T-helper 9 cell (primary cell): ENCODE measurements at places on chromosomes 6 and 20.

DNA sequence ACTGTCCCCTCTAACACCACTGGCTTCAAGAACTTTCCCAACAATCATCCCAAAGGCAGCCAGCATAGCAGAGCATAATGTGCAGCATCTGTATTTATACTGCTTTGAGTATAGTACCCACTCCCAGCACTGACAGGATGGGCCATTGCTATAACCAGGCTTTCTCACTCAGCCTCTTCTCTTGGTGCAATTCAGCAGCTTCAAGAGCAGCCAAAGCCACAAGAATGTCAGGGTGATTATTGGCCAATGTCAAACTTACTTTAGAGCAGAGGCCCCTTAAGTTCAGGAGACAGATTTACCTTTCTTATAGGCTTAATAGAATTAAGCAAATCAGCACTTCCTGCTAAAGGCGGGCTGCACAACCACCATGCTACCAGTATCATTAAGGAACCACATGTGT, 232.4 kb upstream of the RSPO3 start:
- no peak for DNase-seq

DNA sequence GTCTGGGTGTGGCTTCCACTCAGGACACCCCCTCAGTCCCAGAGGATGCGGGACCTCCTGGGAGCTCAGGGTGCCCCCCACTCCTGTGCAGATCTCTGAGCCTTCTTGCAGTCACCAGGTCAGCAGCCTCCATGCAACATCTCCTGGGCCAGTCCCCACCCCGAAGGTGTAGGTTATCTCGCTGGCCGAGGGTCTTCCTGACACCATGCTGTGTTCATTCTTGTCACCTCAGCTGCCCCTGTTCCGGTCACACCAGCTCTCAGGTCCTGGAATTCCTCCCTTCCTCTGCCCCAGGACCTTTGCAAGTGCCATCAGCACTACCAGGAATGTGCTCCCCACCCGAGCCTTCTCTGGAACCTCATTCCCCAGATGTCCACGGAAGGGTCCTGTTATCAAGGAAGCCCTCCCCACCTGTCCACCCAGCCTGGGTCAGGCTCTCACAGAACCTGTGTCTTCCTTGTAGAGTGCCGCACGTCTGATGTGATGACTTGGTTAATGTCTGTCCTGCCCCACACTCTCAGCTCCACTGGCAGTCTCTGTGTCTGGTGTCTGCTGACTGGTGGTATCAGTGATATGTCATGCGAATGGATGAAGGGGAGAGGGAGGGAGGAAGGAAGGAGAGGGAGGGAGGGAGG, 329.6 kb downstream of the TAF4 start:
- DNase-seq, result no peak

DNA sequence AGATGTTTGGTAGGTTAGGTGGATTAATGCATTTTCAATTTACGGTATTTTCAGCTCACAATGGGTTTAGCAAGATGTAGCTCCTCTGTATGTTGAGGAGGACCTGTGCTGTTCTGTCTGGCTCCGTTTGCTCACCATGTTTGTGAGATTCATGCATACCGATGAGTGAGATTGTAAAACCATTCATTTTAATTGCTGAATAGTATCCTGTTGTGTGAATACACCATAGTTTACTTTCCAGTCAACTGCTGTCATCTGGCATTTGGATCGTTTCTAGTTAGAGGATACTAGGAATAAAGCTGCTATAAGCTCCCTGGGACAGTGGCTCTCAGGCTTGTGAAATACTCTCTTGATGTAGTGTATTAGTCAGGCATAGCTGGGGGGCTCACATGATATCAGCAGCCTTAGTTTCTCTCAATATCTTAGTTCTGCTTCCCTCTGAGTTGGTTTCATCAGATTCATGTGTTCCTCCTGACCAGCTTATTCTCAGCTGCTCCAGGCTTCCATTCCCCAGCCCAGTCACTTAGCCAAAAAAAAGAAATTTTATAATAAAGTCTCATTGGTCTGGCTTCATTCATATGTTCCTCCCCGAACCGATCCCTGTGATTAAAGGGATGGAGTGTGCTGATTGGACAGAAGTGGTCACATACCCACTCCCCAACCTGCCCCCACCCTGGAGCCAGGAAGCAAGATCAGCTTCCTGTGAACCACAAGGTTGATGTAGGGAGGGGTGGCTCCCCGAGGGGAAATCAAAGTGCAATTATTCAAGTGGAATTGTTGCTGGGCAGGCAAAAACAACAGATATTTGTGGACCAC, 10.9 kb upstream of the B4GALT5 start:
- DNase-seq, result no peak

DNA sequence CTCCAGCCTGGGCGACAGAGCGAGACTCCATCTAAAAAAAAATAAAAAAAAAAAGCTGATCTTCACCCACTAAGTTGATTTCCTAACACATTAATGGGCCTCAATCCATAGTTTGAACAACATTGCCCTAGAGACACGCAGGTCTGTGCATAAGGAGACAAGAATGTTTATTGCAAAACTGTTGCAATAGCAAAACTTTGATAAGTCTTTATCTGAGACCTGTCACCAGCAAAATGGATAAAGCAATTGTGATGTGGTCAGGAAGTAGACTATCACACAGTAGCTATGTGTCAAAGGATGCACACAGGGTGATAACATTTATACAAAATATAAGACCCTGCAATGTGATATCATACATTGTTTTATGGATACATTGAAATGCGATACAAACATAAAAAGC, 4.2 kb upstream of the ITPR3 start:
- no peak for DNase-seq

DNA sequence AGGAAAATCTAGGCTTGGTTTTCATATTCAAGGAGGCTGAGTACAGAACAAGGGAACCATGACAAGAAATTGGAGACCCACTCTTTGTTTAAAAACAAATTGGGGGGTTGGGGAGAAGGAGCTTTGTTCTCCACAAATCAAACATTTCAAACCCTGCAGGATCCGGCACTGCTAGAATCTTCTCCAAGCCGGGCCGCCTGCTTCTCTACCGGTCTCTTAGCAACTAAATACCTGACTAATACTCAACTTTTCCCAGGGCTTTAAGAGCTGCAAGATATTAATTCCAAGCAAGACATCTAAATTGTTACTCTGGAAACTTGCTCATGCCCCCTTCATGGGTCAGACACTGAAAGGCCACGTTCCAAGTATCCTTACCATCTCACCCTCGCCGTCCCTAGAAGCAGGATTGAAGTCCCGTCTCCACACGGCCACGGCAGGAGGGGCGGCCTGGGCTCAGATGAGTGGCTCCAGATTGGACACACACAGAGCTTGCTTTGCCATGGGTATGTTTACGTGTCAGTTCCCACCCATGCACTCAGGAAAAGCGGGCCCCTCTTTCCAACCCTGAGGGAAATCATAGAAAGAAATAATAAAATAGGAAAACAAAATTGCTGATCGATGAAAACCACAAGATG, 126.4 kb upstream of the CDH4 start:
- DNase-seq, result no peak

GRCh38 chr6:45613656-45614055, 235.9 kb upstream of the SUPT3H start:
- DNase-seq, result no peak

GRCh38 chr6:64301307-64302236, 666.0 kb downstream of the PHF3 start:
- DNase-seq, result no peak

GRCh38 chr6:11732036-11732631, 46.5 kb downstream of the ADTRP start:
- DNase-seq, result no peak

GRCh38 chr20:33097001-33097400, 17.6 kb downstream of the BPIFB4 start:
- DNase-seq, result no peak

DNA sequence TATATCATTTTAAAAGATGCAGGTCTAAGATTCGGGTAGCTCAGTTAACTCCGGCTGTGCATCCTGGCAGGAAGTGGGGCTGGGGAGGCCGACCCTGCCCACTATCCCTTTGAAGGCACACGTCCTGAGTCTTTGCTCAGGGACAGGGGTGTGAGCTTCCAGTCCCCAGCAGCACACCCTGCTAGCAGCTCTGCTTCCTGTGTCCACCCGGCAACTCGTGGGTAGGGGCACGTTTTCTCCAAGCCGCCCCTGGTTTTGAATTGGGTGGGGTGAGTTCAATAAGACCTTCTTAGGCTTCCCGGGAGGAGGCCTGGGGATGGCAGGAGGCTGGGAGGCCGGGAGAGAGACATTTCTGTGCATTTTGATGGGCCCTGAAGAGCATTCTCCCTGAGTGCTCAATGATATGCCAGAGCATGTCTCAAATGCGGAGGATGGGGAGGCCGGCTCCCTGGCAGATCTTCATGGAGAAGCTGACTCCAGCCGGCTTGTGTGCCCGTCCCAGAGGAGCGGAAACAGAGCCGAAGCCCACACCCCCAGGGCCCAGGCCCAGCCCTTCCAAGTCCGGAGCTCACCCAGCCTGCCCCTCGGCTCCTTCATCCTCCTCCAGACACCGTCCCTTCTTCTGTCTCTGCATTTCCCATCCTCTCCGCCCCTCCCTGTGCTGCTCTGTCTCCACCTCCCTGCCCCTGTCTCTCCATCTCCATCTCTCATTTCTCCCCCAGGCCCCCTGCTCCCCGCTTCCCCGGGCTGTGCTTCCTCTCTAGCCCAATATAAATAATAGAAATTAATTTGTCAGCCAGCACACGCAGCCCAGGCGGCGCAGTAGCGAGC, 36.3 kb upstream of the ZFAND3 start:
- no peak for DNase-seq

DNA sequence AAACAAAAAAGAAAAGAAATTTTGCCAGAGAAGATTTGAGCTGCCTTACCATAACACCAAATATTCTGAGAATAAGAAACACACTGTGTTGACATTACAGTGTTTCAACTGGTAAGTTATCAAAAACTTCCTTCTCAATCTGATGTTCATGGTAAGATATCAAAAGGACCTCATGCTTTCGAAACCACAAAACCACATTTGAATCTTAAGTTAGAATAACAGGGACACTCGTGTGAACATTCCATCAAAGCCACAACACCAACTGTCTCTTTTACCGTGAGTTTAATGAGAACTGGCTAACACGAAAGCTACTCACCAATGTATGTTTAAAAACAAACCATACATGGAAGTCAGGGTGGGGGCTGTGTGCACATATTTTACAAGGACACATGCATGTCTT, 73.0 kb upstream of the OPRM1 start:
- no peak for DNase-seq

- no peak for DNase-seq
Measured at GRCh38 chr6:45432977-45433376, 55.2 kb upstream of the SUPT3H start.

DNA sequence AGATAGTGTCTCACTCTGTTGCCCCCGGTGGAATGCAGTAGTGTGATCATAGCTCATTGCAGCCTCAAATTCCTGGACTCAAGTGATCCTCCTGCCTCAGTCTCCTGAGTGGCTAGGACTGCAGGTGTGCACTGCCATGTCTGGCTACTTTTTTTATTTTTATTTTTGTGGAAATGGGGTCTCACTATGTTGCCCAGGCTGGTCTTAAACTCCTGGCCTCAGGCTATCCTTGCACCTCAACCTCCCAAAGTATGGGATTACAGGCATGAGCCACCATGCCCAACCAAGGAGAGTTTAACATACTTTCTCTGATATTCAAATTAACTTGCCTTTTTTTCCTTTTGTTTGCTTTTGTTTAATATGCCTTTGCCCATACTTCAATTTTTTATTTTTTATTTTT, 10.4 kb upstream of the ACTR5 start:
- no peak for DNase-seq

DNA sequence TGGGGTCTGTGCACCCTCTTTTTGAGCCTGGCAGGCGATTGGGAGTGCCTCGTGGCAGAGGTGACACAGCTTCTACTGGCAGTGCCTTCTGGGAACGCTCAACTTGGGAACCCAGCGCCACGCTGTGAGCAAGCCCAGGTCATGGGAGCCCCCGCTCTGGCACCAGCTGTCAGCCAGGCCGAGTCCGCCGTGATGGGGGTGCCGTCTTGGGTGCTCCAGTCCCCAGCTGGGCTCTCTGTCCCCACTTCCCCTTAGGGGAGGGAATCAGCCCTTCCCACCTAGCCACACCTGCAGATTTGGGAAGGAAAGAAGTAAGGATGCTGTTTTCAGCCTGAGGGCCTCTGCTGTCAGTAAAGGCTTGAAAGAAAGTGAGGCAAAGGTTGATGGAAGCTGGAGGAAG, 31.0 kb upstream of the NTSR1 start:
- DNase-seq, result no peak

- no peak for DNase-seq
Measured at GRCh38 chr6:12160326-12160725, 129.8 kb upstream of the EDN1 start.

- DNase-seq, result no peak
Measured at GRCh38 chr20:10356628-10357027, 77.4 kb downstream of the MKKS start.

DNA sequence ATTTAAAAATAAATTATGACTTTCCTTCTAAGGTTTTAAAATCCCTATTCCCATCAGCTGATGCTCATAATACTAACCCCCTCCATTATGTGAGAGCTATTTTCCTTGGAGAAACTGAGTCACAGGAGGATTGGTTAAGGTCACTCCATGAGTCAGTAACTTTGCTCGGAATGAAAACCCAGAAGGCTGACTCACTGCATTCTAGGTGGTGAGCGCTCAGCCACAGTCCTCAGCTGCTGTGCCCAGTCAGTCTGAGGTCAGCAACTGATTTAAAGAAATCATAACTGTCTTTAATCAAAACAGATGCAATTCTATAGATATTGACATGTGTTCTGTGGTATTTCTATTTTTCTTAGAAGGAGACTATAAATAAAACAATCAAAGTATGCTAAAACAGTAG, 359.2 kb downstream of the GJA1 start:
- no peak for DNase-seq

DNA sequence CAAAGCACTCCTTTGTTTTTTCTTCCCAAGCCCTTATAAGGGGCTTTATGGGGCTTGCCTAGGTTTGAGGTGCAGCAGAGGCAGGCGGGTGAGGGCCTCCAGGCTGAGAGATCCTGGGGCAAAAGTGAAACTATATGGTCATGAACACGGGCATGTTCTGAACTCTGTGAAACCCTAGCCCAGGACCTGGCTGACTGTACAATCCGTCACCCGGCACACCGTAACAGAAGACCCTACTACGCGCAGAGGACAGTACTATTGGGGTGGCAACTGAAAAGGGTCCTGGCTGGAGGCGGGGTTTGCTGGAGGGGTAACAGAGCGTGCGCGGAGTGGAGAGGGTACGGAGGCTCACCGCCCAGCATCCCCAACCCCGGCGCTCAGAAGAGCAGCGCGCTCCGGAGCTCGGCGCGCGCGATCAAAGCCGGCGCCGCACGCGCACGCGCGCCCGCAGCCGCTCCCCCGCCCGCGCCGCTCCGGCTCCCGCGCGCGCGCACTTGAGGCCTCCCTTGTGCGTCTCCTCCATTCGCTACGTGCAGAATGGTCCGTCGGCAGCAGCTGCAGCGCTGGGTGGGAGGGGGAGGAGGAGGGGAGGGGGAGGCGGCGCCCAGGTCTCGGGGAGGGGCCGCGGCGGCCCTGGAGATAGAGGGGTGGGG, 54.2 kb downstream of the MRPL14 start:
- DNase-seq, result peak; percentile 65

DNA sequence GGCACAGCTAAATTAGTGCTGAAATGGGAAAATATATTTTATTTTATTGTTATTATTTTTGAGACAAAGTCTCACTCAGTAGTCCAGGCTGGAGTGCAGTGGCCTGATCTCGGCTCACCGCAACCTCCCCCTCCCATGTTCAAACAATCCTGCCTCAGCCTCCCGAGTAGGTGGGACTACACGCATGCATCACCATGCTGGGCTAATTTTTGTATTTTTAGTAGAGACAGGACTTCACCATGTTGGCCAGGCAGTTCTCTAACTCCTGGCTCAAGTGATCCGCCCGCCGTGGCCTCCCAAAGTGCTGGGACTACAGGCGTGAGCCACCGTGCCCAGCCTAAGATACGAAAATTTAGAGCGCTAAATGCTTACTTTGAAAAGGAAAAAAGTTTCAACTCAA, 4.8 kb downstream of the RAB23 start:
- no peak for DNase-seq

GRCh38 chr6:82980086-82980485, 85.6 kb downstream of the UBE3D start:
- no peak for DNase-seq
